ENCODE measurements at places on chromosomes 5 and 9.

GRCh38 chr9:95938724-95939123 is 63.2 kb downstream of the ERCC6L2 start:
- DNase-seq: no peak

- no peak for DNase-seq
Measured at GRCh38 chr9:69605406-69605805, 66.8 kb downstream of the APBA1 start.

DNA sequence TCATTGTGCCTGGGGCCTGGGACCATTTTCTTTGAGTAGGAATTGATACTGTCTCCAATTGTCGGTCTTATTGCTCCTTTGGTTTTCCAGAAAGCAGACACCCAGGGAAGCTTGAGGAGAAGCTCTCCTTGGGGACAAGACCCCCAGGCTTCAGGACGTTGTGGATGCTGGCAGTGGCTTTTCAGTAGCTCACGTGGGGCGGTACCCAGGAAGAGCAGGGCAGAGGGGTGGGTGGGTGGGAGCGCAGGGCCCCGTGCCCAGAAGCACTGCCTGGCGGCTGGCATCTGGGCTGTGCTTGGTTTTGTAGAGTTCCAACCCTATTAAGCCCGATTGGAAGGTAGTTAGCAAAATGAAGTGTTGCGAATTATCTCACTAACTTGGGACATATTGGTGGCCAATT is 374.2 kb upstream of the IRX1 start:
- no peak for DNase-seq

DNA sequence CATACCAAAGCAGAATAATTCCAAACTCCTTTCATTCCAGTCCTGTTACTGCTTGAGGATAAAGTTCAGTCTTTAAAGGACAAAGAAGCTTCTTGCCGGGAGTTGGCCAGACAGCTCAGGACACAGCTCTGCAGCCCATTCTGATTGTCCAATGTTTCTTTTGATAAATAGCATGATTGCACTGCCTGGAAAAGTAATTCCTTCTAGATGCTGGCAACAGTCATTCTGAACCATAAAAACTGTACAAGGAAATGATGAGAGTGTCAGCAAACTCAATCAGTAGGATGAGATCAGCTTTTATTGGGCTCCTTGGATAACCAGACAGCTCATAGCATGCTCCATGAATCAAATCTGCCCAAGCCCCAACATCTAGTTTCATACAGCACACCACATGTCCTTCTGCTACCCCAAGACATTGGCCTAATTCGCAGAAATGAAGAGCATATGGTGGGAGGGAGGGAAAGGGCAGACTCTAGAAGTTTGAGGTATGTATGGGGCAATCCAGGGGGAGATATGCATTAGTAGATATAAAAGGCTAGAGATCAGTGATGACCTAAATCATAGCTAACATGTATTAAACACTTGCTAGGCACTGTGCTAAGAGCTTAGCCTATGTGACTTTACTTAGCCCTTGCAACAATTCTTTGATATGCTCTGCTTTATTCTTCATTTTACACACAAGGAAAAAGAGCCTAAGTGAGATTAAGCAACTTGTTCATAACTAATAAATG is 219.9 kb upstream of the NREP start:
- no peak for DNase-seq

DNA sequence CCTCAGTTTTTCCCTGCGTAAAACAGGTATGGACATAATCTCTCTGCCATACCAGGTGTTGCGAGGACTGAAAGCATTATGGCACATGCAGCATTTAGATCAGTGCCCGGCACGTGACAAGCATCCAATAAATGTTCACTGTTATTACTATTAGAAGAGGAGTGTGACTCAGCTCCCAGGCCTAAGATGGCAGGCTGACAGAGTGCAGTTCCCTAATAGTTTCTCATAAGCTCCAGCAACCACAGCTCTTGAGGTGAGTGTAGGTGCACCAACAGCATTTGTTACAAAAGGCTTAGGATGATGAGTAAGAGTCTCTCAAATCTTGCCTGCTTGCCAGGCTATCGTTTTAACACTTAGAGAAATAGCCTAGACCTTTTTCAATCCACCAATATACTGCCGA is 28.9 kb upstream of the GLIS3 start:
- no peak for DNase-seq

Data from inflammatory macrophage (primary cell).